ENCODE measurements at places on chromosomes 3 and 15.

GRCh38 chr3:27456554-27456953, 27.6 kb downstream of the SLC4A7 start:
- DNase-seq, result no peak

GRCh38 chr3:186165331-186165730, 56.4 kb upstream of the ETV5 start:
- DNase-seq, result no peak

DNA sequence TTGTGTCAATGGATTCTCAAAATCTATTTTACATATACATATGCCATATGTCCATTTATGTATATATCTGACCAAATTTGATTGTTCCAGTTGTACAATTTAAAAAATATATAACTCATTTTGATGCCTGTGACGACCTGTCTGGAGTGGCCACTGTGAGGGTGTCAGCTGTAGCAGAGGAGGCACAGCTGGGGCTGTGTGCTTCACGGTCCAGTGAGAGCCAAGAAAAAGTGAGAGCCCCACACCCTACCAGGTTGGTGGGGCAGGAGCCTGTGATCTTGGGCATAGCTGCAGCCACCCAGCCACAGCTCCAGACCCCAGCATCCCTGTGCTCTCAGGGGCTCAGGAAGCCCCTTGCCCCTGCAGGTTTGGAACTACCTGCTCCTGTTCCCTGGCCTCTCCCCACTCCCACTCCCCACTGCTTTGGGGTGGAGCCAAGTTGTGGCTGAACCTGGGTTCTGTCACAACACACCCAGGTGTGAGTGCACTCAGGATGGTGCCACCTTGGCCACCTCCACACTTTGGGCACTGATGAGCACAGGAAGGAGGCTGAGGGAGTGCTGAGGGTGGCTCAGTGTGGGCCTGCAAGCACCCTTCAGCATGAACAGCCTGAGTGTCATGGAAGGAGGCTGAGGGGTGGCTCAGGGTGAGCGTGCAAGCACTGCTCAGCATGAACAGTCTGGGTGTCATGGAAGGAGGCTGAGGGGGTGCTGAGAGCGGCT, 161.1 kb upstream of the ROBO1 start:
- DNase-seq, result no peak

DNA sequence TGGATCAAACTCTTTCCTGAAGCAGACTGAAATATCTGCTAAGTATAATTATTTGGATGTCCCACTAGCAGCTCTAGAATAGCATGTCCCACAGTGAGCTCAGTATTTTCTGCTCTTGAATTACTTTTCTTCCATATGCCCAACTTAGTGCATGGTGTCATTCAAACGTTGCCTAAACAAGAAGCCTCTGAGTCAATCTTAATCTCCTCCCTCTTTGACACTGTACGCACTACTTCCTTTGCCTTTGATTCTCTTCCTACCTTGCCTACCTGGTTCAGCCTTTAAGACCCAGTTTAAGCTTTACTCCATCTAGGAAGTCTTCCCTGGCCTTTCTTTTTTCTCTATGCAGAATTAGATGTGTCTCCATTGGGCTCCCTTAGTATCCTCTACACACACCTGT, 54.5 kb downstream of the SEC22A start:
- no peak for DNase-seq

All from stimulated activated CD4-positive, alpha-beta T cell treated with anti-CD3 and anti-CD28 coated beads, TNF-alpha, amount 100 ng/mL, for 1 hour (primary cell).